Osteocyte (in vitro differentiated cells): ENCODE measurements at places on chromosomes 6 and 20.

GRCh38 chr20:62774762-62775161 is 21.5 kb upstream of the MRGBP start:
- H3K27me3 ChIP-seq, result peaks cover 30% of the 10 kb centered on the region
- H3K4me1 ChIP-seq, result peaks cover 4% of the 10 kb centered on the region
- H3K36me3 ChIP-seq, result no peaks in the 10 kb centered on the region
- no peak for DNase-seq

GRCh38 chr6:151001387-151002056 is 136.0 kb downstream of the MTHFD1L start:
- DNase-seq, result no peak
- H3K27me3 ChIP-seq, result no peaks in the 10 kb centered on the region
- H3K4me3 ChIP-seq, result no peak overlapping the region
- peaks cover 78% of the 10 kb centered on the region for H3K4me1 ChIP-seq
- H3K27ac ChIP-seq, result no peak overlapping the region
- H3K36me3 ChIP-seq, result peaks cover 1% of the 10 kb centered on the region

DNA sequence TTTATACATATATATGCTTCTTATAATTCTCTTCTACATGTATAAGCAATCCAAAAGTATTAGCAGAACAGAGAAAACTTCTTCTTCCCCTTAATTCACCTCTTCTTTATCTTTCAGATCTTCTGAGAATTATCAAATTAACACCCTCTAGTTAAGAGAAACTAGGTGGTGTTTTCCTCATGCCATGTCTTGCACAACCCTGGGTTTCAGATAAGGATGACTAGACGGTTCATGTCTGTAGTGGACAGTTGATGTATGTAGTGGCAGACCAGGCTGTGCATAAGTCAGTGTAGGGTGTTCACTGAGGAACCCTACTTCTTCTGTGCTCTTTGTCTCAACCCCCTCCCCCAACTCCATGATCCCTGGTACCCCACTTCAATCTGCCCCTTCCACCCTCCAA is 187.3 kb downstream of the SAMD5 start:
- H3K27me3 ChIP-seq, result no peaks in the 10 kb centered on the region
- DNase-seq, result no peak
- H3K36me3 ChIP-seq, result no peaks in the 10 kb centered on the region
- H3K27ac ChIP-seq, result no peak overlapping the region
- H3K4me1 ChIP-seq, result peaks cover 17% of the 10 kb centered on the region
- no peak overlapping the region for H3K4me3 ChIP-seq

- H3K4me3 ChIP-seq, result peak overlapping the region; percentile 27
- no peaks in the 10 kb centered on the region for H3K27me3 ChIP-seq
- peaks cover 88% of the 10 kb centered on the region for H3K36me3 ChIP-seq
- DNase-seq, result no peak
Observed at GRCh38 chr6:75115481-75115880, 90.4 kb downstream of the COL12A1 start.

DNA sequence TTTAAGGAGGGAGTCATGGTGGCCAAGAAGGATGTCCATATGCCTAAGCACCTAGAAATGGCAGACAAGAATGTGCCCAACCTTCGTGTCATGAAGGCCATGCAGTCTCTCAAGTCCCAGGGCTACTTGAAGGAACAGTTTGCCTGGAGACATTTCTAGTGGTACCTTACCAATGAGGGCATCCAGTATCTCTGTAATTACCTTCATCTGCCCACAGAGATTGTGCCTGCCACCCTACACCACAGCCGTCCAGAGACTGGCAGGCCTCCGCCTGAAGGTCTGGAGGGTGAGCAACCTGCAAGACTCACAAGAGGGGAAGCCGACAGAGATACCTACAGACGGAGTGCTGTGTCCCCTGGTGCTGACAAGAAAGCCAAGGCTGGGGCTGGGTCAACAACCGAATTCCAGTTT is 115.0 kb downstream of the HFE start:
- no peaks in the 10 kb centered on the region for H3K27me3 ChIP-seq
- H3K36me3 ChIP-seq, result peaks cover 2% of the 10 kb centered on the region
- H3K27ac ChIP-seq, result no peak overlapping the region

DNA sequence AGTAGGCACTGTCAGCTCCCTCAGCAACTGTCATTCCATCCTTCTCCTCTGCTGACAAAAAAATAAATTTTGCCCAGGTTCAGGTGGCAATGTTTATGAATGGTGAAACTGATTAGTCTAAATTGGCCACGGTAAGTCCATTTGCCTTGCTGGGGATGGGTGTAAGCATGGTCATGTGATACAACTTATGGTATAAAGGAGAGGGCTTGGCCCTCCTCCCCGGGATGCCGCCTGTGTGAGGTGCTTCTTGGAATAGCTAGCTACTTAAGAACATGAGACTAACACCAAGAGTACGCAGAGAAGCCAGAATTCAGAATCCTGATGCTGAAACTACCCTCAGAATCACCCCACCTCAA is 94.4 kb upstream of the MAP7 start:
- no peak for DNase-seq
- H3K4me1 ChIP-seq, result peaks cover 2% of the 10 kb centered on the region
- H3K27ac ChIP-seq, result no peak overlapping the region
- no peaks in the 10 kb centered on the region for H3K27me3 ChIP-seq
- H3K36me3 ChIP-seq, result no peaks in the 10 kb centered on the region

DNA sequence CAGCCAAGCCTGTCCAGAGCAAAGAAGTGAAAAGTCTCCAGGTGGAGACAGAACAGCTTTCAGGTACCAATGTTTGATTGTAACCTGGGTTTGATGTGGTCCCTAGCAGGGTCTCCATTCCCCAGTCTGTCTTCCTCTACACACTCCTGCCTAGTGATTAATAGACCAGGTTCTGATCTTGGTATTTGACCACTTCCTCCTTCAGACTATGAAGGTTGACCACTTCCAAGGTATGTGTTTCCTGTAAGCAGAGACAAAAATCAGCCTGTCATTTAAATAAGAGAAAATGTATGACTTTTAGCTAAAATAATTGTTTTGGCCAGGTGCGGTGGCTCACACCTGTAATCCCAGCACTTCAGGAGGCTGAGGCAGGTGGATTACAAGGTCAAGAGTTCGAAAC is 41.8 kb upstream of the TOP1 start:
- no peak overlapping the region for H3K4me3 ChIP-seq
- H3K27me3 ChIP-seq, result no peaks in the 10 kb centered on the region
- no peaks in the 10 kb centered on the region for H3K36me3 ChIP-seq
- DNase-seq, result no peak
- no peak overlapping the region for H3K27ac ChIP-seq

- H3K4me3 ChIP-seq, result no peak overlapping the region
- H3K27me3 ChIP-seq, result no peaks in the 10 kb centered on the region
- H3K36me3 ChIP-seq, result peaks cover 3% of the 10 kb centered on the region
- DNase-seq, result no peak
Observed at GRCh38 chr6:142870787-142871415, 74.1 kb downstream of the HIVEP2 start.
